ENCODE measurements at places on chromosomes 1 and 21.

GRCh38 chr1:176692431-176692830, 229.5 kb downstream of the PAPPA2 start:
- no peak for DNase-seq

DNA sequence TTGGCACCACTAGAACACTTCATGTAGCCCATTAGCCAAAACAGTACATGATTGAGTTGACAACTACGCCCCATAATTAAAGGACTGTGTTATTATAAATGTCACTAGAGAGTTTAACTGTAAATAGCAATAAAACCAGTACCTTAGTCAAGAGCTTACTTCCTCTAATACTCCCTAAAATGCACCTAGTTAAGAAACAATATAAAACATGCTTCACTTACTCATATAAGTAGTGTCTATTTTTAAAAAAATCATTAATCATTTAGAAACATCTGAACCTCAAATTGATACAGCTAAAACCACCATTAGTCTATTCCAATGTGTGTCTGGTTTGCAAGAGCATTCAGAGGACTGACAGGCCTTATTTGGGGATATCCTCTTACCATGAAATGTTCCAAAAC, 25.3 kb downstream of the PTP4A2 start:
- no peak for DNase-seq

GRCh38 chr1:178953538-178954324, 72.0 kb upstream of the FAM20B start:
- DNase-seq: no peak

DNA sequence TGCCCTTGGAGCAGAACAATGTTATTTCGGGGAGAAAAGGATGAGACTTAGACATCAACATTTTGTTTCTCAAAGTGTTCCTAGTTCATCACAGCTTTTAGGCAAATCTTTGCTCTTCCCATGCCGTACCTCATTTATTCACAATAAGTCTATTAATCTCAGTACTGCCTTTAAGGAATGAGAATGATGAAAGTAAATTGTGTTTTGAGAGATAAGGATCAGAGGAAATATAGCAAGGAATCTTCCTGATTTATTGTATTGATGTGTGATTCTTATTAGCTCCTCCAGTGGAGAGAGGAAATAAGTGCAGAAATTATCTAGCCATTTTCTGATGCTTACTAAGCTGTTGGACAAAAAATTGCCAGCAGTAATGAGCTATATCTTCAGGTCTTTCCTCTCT, 2.0 kb downstream of the POLR3C start:
- DNase-seq: no peak

DNA sequence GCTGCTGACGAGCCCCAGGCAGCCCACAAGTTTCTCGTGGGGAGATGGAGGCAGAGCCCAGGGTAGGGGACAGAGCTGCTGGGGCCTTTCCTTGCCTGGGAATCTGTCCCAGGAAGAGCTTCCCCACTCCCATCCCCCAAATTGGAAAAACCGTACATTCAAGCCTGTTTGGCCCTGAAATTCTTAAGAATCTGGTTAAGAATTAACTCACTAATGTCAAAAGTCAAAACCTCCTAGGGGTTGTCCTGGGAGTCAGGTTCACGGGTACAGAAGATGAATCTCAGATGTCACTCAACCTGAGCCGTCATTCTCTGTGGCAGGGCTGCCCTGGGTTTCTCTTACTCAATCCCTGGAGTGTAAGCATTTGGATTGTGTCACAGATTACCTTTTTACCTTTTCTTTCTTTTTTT, 8.4 kb downstream of the C1orf115 start:
- DNase-seq: no peak

- no peak for DNase-seq
Observed at GRCh38 chr1:196381544-196381943, 226.7 kb downstream of the KCNT2 start.

DNA sequence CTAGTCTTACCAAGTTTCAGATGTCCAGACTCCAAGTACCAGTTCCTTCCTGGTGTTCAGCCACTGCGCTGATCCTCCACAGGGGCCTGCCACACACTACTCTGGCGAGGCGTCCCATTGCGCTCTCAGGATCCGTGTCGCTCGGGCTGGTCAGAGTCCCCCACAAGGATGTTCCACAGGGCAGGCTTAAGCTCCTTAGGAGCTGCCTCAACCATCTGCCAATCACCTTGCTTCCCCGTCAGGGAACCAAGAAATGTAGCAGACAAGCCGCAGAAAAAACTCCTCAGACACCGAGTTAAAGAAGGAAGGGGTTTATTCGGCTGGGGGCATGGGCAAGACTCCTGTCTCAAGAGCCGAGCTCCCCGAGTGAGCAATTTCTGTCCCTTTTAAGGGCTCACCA, 9.8 kb downstream of the OR2W3 start:
- DNase-seq: no peak

DNA sequence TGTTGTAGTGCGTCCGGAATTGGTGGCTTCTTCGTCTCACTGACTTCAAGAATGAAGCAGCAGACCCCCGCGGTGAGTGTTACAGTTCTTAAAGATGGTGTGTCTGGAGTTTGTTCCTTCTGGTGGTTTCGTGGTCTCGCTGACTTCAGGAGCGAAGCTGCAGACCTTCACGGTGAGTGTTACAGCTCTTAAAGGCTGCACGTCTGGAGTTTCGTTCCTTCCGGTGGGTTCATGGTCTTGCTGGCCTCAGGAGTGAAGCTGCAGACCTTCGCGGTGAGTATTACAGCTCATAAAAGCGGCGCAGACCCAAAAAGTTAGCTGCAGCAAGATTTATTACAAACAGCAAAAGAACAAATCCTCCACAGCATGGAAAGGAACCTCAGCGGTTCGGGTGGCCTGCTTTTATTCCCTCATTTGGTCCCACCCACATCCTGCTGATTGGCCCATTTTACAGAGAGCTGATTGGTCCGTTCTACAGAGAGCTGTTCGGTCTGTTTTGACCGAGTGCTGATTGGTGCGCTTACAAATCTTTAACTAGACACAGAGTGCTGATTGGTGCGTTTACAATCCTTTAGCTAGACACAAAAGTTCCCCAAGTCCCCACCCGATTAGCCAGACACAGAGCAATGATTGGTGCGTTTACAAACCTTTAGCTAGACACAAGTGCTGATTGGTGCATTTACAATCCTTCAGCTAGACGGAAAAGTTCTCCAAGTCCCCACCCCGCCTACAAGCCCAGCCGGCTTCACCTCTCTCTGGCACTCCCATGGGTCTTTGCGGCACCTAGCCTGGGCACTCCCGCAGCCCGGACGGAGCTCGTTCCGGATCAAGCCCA, 49.6 kb upstream of the KRTAP19-8 start:
- DNase-seq: no peak

DNA sequence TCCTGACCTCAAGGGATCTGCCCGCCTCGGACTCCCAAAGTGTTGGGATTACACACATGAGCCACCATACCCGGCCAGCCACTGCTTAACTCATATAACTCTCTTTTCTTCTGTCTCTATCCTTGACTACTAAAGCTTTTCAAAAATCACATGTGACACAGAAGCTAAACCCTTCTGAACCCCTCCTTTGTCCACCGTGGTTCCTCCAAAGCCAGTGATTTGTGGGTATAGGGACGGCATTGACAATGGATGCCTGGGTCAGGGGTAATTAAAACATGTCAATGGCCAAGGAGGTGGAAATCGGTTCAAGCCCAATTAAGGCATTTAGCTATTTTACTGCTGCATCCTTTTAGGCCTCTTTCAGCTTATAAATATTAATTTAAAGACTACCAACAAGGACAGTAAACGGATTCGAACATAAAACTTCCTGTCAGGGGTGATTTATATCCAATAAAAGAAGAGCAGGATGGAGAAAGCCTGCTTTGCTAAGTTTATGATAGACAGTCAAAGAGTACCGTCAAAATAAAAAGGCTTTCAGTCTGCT, 242.3 kb downstream of the GPATCH2 start:
- DNase-seq: no peak

- no peak for DNase-seq
Observed at GRCh38 chr1:48693674-48694320, 82.9 kb downstream of the BEND5 start.

GRCh38 chr1:78464449-78464891, 26.3 kb upstream of the PTGFR start:
- DNase-seq: no peak

DNA sequence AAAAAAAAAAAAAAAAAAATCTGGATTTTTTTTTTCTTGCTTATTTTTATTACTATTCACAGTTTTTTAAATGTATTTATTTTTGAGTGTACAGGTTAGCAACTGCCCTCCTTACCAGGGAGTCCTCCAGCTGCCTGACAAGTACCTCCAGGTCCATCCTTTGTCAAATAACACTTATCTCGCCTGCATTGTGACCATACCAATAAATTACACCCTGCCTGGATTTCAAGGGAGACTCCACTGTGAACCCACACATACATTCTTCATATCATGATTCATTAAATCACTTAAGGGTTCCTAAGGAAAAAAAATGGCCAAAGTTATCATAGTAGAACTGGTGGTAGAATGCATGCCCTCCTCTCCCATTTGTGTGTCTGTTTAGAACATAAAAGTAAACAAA, 38.4 kb downstream of the EEIG2 start:
- DNase-seq: no peak

- peak; percentile 75 for DNase-seq
Observed at GRCh38 chr1:12619792-12620487, 1.9 kb upstream of the DHRS3 start.

DNA sequence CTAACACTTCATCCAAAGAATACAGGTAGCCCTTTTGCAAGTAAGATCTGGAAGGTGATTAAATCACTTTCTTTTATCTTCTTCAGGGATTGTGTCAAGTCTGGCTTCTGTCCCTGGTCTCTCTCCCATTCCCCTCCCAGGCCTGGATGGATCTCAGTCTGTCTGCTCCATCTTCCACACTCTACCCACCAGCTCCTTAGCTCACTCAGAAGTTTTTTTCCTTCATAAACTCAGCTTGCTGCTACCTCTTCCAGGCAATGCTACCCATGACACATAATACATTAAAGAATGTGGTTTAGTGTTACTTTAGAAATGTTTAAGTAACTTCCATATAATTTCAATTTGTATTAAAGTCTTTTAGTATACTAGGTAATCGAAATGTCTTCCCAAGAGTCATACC, 133.1 kb downstream of the AKT3 start:
- DNase-seq: no peak

GRCh38 chr1:6271006-6271405, 10.1 kb upstream of the GPR153 start:
- DNase-seq: no peak

GRCh38 chr1:35243691-35244090, 24.8 kb upstream of the ZMYM4 start:
- no peak for DNase-seq

GRCh38 chr1:39829791-39830533, 41.3 kb upstream of the BMP8B start:
- no peak for DNase-seq

- DNase-seq: no peak
Observed at GRCh38 chr1:231062500-231063270, 22.6 kb upstream of the FAM89A start.

GRCh38 chr1:199064971-199065370, 426.1 kb downstream of the PTPRC start:
- DNase-seq: no peak

DNA sequence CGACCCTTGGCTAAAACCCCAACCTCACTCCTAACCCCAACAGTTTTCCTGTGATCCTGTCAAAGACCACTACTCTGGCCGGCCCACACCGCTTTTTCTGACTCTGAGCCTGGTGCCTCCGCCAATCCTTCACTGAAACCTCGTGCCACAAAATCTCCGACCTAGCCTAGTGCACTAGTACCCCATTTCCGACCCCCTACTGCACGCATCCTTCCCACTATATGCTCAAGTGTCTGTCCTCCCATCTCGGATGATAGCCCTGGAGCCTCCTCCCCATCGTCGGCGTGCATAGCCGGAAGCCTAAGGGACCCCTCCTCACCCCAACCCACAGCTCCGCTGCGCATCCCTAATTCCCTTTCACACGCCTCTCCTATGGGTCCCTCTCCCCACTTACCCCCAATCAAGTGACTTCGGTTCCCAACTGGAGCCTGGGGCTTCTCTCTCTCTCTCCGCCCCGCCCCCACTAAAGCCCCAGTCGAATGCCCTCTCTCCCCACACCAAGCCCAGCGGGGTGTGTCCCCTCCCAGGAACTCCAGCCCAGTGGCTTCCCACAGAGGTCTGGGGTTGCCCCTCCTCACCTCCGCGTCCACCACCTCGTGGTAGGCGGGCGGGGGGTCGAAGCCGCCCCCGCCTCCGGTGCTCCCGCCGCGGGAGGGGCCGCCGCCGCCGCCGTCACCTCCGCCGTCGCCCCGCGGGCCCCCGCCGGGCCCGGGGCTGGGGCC, 791 bp downstream of the USP24 start:
- DNase-seq: peak; percentile 18

DNA sequence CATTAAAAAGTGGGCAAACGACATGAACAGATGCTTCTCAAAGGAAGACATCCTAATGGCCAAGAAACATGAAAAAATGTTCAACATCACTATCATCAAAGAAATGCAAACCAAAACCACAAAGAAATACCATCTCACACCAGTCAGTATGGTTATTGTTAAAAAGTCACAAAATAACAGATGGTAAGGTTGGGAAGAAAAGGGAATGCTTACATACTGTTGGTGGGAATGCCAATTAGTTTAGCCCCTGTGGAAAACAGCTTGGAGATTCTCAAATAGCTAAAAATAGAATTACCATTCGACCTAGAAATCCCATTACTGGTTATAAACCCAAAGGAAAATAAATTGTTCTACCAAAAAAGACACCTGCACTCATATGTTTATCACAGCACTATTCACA, 369.4 kb downstream of the KCNH1 start:
- no peak for DNase-seq

DNA sequence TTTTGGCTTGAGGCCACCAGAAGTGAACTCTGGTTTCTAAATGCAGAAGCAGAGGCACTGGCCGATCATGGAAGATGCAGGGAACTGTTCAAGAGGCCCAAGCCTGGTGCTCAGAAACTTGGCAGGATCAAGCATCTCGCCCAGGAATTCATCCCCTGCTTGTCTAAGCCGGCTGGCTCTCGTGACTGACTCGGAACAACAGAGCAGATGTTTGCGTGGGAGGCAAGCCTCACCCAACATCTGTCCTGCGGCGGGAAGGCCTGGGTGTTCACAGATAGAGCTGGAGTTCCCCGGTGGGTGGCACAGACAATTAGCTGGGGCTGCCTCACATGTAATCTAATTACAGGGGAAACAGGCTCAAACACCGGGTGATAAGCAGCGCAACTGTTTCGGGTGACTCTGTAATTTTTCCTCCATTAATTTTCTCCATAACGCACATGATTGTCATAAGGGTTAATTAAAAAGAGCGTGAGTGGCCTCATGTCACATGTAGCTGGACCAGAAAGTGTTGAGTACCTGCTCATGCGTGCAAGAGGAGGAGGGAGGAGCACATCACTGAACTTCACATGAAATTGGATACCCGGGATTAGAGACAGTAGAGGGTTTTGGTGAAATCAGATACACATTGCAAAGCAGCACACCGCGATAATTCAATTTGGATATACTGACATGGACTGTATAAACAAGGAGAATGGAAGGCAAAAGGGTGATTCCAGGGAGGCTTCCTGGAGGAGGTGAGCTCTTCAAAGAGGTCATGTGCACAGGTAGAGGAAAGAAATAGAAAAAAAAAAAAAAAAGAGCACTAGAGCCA, 180.0 kb downstream of the ETS2 start:
- DNase-seq: peak; percentile 50

GRCh38 chr1:153420306-153420705, 4.0 kb downstream of the S100A7A start:
- DNase-seq: no peak
